Nephron progenitor cell (in vitro differentiated cells): ENCODE measurements at places on chromosomes 2 and 18.

DNA sequence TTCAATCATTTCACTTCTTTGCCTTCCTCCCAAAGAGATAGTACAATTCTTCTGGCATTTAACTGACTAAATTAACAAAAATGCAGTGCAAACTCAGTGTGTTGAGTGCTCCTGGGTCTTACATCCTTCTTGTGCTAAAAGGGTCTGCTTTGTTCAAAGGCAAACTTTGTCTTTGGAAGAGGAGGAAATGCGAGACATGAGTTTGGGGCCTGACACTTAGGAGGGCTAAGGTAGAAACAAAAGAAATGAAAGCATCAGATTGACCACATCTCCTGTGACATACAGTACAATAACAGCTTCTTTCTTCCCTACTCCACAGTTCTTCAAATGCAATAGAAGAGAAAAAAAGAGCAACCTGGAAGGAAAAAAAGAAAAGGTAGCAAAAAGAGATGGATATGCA, 161.7 kb downstream of the CNTNAP5 start:
- no peak for DNase-seq

DNA sequence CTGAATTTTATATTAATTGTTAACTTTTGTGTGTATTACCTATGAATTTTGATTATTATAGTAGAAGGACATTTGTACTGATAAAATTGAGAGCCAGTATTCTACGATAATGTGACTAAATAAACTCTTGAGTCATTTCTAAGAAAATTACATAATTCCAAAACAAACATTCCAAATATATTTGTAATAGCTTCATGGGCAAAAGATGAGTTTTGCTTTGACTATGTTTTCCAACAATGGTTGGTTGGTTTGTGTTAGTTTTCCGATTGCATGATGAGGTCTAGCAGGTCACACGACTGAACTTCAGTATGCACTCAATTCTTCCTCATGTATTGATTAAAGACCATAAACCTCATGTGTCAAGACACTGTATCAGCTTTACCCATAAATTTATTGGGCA, 71.7 kb upstream of the WDR75 start:
- no peak for DNase-seq

DNA sequence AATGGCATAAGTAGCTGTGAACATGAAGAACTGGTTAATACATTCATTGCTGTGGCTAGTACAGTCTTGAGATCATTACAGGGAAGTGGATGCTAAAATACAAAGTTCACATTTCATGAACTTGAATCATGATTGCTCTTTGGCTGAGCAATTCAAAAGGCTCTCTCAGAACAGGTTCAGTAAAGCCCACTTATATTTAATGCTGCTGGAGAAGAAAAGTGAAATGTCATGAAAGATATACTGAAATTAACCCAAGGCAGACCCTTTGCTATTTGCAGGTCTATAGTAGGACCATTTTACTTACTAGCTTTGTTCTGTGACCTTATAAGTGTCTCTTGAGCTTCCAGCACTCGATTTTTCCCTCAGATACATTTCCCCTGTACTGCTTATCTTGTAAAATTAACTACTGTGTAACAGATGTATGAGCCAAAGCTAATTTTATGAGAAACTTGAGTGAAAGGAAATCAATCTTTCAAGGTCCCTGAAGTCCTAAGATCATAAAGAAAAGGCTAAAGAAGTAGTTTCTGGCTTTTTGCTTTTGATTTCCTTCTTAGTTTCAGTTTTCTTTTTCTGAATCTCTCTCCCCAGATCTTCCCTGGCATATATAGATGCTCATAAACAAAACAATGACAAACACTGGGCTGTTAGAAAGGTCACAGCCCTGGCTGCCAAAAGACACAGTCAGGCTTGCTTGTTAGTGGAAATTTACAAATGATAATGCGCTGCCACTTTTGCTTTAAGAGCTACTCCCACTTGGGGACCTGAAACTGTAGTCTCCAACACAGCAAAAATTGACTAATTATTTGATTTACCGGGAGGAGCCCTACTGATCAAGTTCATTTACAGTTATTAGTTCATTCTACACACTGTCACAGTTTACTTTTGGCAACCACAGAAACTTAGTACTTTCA, 132.7 kb upstream of the XPO1 start:
- DNase-seq = no peak

DNA sequence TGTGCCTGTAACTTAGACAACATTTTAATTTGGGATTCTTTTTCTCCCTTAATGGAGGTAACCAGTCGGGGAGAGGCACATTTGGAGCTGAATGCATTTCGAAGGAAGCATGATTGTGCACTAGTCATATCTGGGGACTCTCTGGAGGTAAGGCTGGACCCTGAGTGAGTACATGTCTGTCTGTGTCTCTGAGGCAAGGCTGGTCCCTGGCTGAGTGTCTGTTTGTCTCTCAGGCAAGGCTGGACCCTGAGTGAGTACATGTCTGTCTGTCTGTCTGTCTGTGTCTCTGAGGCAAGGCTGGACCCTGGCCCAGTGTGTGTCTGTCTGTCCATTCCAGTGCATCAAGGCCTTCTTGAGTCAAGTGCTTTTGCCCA, 51.5 kb upstream of the NFATC1 start:
- no peak for DNase-seq

- DNase-seq = no peak
These were observed 3.8 kb upstream of the ZNF24 start for GRCh38 chr18:35348001-35348400.

GRCh38 chr2:5250482-5250881, 441.7 kb upstream of the SOX11 start:
- no peak for DNase-seq

- DNase-seq = no peak
These were observed 24.7 kb downstream of the PCBP1 start for GRCh38 chr2:70111752-70112591.

GRCh38 chr2:109411640-109412325, 202.0 kb downstream of the SEPTIN10 start:
- DNase-seq = no peak

DNA sequence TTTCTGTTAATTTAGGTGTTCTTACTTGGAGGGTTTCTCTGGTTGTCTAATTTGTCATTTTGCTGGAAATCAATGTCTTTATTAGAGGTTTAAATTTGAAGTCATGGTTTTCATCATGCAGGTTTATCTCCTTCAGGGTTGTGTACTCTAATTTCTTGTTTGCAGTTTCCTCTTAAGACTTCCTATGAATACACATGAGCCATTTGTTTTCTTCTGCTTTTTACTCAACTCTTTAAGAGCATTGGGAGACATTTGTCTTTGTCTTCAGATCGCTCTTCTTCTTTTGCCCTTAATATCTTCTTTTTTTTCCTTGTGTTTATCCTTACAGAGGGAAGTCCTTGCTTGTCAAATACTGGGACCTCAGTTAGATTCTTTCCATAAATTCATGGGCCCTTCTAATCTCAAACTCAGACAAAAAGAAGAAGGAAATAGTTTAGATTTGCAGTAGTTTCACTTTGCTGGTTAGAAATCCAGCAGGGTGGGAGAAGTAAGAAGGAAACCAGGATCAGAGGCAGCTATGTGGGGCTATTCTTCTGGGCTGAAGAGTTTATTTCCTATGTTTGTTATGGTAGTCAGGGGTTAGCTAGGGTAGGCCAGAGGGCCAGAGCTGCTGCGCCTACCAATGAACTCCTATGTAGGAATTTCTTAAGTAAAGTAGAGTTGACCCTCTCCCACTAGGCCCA, 176.6 kb downstream of the DYSF start:
- no peak for DNase-seq

DNA sequence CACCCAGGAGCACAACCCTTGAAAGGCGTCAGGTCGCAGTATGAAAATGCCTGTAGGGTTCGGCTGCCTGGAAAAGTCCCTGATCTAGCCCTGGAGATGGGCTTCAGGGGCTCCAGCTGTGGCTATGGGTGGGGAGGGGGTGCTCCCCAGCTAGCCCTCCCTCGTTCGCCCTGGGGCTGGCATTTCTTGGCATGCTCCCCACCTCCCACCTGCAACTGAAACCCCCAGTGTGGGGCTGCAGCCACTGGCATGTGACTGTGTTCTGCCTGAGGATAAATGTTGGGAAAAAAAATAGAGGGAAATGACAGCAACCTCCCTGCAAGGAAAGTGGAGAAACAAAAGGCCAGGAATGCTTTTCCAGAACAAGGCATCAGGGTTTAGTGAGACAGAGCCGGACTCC, 109.2 kb downstream of the COPS8 start:
- no peak for DNase-seq

- no peak for DNase-seq
These were observed 4.5 kb upstream of the NPPC start for GRCh38 chr2:231930593-231931281.
